Epithelial cell of esophagus (primary cell): ENCODE measurements at places on chromosomes 3 and 15.
A peak's percentile ranks its signal among the peaks of the same experiment; 100 is the strongest.

GRCh38 chr3:33358172-33358781 lies 81.0 kb downstream of the FBXL2 start:
- no peak for DNase-seq

GRCh38 chr3:34207002-34207401 lies 408.6 kb downstream of the PDCD6IP start:
- no peak for DNase-seq

- DNase-seq: no peak
These were observed 9.6 kb upstream of the FMN1 start for GRCh38 chr15:33204087-33204486.

DNA sequence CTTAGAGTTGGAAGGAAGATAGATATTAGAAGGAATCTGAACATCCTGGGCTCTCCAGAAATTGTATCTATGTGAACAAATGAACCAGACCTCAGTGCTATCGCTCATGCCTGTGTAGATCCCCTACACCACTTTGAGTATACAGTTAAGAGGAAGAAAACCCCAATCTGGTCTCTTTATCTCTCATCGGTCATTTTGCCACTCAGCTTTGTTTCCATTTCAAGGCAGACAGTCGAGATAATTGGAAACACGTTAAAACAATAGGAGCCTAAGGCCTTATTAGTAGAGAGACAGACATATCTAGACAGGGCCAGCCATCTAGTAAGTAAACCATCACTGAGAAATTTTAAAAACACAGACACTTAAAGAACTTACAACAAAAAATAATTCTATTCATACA lies 101.6 kb downstream of the MYLK start:
- no peak for DNase-seq

- peak; percentile 11 for DNase-seq
These were observed 57.3 kb downstream of the FRMD5 start for GRCh38 chr15:44137750-44138149.
